ENCODE measurements at places on chromosomes 5 and 9. TPM values are rescaled to one million over a fixed set of nuclear protein-coding genes. Genes with fewer than 3 reads are reported as not detected.
A peak's percentile ranks its signal among the peaks of the same experiment; 100 is the strongest.

GARNL3 gene
- total RNA-seq: 11.5 TPM

TAF11L11 gene
- total RNA-seq: not detected

FAM174A gene
- total RNA-seq: 11.0 TPM

C5orf47 gene
- total RNA-seq: not detected

MELK gene
- total RNA-seq: 112 TPM

DDX4 gene
- not detected for total RNA-seq

SLC6A7 gene
- total RNA-seq: not detected

PFN3 gene
- not detected for total RNA-seq

CDC20B gene
- 0.08 TPM for total RNA-seq

PLPPR1 gene
- not detected for total RNA-seq

CER1 gene
- total RNA-seq: not detected

BARHL1 gene
- not detected for total RNA-seq

CAMK2A gene
- total RNA-seq: 0.51 TPM

ADAMTS19 gene
- not detected for total RNA-seq

DNA sequence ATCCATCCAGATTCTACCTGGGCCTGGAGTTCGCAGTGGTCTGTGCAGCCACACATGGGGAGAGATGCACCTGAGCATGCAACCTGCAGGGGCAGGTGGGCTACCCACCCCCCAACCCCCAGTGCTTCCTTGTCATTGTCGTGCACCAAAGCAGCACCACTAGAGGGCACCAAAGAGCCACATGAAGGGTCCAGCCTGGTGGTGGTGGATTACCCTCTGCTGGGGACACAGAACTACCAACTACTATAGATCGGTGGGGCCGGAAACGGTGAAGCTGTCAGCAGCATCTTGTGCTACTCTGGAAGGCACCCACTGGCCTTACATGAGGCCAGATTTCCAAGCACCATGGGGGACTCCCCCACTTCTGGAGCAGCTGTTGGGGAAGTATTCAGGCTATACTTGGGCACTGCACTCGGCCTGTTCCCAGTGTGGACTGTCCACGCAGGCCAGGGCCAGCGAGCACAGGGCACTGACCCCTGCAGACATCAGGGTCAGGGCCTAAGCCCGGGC, 60.2 kb upstream of the TBC1D2 start:
- no peak overlapping the region for H3K4me3 ChIP-seq
- no peaks in the 10 kb centered on the region for H3K4me1 ChIP-seq
- DNase-seq: peak; percentile 50

- H3K36me3 ChIP-seq: no peaks in the 10 kb centered on the region
- no peak for DNase-seq
- H3K4me1 ChIP-seq: peaks cover 73% of the 10 kb centered on the region
Measured at GRCh38 chr5:150625831-150626746, 14.4 kb upstream of the SYNPO start.

DNA sequence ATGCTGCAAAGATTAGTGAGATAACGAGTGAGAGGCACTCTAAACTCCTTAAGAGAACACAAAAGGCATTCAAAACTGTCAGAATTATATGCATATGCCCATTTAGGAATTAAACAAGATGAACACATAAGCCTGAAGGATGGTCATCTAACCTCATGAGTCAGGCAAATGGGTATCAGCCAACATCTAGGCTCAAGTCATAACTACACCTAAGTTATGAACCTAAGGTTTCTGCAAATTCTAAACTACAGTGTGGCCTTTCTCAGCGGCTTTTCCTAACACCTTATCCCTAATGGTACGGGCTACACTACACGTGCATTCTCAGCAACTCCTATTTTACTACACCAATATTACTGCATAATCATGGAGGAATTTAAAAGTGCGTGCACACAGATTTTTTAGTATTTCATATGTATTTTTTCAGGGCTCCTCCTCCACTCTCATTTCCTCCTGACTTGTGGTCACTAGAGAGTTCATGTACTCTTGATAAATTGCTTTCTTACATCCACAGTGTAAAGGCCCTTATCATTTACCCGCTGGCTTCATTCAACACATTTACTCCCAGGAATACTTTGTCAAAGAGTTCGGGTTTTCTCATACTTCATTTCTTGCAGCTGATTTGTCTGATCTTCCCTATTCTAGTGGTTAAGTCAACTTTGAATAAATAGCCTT, 316.5 kb downstream of the BNC2 start:
- no peak overlapping the region for H3K4me3 ChIP-seq
- no peaks in the 10 kb centered on the region for H3K27me3 ChIP-seq
- H3K36me3 ChIP-seq: no peaks in the 10 kb centered on the region
- H3K27ac ChIP-seq: no peak overlapping the region

DNA sequence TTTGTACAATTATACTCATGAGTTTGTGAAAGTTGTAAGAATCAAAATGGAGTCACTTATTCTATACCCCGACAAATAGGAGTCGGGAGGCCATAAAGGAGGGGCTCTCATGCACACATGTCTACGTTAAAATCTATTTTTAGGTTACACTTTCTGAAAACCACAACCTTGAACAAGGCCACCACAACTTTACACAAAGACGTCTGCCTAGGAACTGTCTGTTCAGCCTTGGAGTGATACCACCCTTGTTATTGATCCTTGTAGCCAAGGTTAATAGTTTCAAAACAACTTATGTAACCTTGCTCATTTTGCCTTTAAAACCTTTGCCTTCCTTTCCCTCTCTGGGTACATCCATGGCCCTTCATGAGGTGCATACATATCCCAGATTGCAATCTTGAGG, 4.1 kb upstream of the NDFIP1 start:
- no peaks in the 10 kb centered on the region for H3K36me3 ChIP-seq
- DNase-seq: no peak
- H3K4me3 ChIP-seq: no peak overlapping the region
- peaks cover 4% of the 10 kb centered on the region for H3K4me1 ChIP-seq
- H3K27me3 ChIP-seq: no peaks in the 10 kb centered on the region

GRCh38 chr5:41973887-41974286, 48.8 kb downstream of the FBXO4 start:
- no peaks in the 10 kb centered on the region for H3K36me3 ChIP-seq
- H3K4me1 ChIP-seq: no peaks in the 10 kb centered on the region
- no peak overlapping the region for H3K27ac ChIP-seq
- DNase-seq: no peak

DNA sequence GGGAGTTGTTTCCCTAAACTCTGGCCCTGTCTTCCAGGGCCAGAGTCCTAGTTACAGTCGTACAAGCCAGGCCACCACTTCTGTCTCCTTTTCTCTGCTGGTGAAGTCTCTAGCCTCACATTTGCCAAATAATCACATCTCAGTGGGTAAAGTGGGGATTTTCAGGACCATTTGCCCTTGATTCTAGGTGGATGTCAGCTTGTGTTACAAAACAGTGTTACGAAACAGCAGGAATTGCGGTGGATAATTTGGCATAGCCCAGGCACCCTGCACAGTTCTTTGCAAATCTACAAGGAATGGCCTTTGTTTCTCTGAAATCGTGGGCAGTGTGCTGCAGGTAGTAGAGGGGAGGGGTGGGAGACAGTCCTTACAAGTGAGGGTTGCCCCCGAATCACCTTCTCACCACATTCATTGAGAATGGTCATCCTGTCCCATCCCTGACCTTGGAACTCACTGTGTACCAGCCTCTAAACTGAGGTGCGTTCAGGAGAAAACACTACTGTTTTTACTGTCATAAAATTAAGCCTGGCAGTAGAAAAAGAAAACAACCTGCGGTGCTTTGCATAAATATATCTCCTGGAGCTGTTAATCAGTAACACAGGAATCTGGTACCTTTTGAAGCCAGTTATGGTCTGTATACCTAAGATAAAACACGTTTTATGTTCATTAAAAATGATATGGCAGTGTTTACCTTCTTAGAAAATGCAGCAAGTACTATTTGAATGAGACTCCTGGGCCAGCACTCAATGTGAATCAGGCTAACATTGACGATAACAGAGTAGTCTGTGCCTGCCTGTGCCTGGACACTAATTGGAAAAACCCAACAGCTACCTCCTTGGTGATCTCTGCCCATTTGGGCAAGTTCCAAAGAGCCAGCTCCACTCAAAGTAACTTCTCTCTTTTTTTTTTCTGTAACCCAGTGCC, 44.3 kb downstream of the CYSTM1 start:
- H3K27ac ChIP-seq: no peak overlapping the region
- no peak for DNase-seq
- no peak overlapping the region for H3K4me3 ChIP-seq
- H3K27me3 ChIP-seq: no peaks in the 10 kb centered on the region
- peaks cover 12% of the 10 kb centered on the region for H3K4me1 ChIP-seq
- H3K36me3 ChIP-seq: no peaks in the 10 kb centered on the region

DNA sequence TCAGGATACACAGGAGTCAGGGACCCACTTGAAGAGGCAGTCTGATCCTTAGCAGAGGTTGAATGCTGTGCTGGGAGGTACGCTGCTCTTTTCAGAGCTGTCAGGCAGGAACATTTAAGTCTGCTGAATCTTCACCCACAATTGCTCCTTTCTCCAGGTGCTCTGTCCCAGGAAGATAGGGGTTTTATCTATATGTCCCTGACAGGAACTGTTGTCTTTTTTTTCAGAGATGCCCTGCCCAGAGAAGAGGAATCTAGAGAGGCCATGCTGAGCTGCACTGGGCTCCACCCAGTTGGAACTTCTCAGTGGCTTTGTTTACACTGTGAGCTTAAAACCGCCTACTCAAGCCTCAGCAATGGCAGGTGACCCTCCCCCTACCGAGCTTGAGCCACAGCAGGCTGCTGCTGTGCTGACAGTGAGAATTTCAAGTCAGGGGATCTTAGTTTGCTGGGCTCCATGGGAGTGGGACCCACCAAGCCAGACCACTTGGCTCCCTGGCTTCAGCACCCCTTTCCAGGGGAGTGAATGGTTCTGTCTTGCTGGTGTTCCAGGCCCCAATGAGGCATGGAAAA, 169.0 kb downstream of the FBXL17 start:
- no peak overlapping the region for H3K4me3 ChIP-seq
- no peaks in the 10 kb centered on the region for H3K36me3 ChIP-seq
- H3K4me1 ChIP-seq: no peaks in the 10 kb centered on the region
- H3K27ac ChIP-seq: no peak overlapping the region
- DNase-seq: no peak
- H3K27me3 ChIP-seq: no peaks in the 10 kb centered on the region

- no peaks in the 10 kb centered on the region for H3K27me3 ChIP-seq
- H3K4me1 ChIP-seq: no peaks in the 10 kb centered on the region
- H3K27ac ChIP-seq: no peak overlapping the region
Measured at GRCh38 chr9:26326563-26326962, 566.0 kb downstream of the CAAP1 start.

- no peaks in the 10 kb centered on the region for H3K4me1 ChIP-seq
- H3K4me3 ChIP-seq: no peak overlapping the region
- no peaks in the 10 kb centered on the region for H3K27me3 ChIP-seq
- DNase-seq: no peak
Measured at GRCh38 chr9:3074247-3074646, 230.4 kb upstream of the PUM3 start.

DNA sequence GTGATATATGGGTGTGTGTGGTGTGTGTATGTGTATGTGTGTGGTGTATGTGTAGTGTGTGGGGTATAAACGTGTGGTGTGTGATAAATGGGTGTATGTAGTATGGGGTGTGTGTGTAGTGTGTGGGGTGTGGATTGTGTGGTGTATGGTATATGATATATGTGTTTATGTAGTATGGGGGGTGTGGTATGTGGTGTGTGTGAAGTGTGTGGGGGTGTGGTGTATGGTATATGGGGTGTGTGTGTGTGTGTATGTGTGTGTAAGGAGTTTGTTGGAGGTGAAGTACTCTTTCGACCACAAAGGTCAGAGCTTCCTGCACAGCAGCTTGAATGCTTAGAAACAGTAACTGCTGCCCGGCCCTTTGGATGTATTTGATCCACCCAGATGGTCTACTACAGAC, 145.2 kb upstream of the IQGAP2 start:
- H3K4me3 ChIP-seq: no peak overlapping the region
- DNase-seq: no peak
- H3K27me3 ChIP-seq: peaks cover 16% of the 10 kb centered on the region
- no peak overlapping the region for H3K27ac ChIP-seq
- H3K36me3 ChIP-seq: no peaks in the 10 kb centered on the region

GRCh38 chr9:136886610-136887597, 588 bp downstream of the TRAF2 start:
- no peak for DNase-seq
- peak overlapping the region; percentile 86 for H3K27ac ChIP-seq
- peaks cover 23% of the 10 kb centered on the region for H3K4me1 ChIP-seq

- no peak overlapping the region for H3K27ac ChIP-seq
- H3K4me3 ChIP-seq: no peak overlapping the region
- no peaks in the 10 kb centered on the region for H3K36me3 ChIP-seq
Measured at GRCh38 chr9:121240472-121241135, 27.4 kb upstream of the GSN start.

- H3K4me1 ChIP-seq: peaks cover 21% of the 10 kb centered on the region
- peak overlapping the region; percentile 62 for H3K4me3 ChIP-seq
- H3K27ac ChIP-seq: peak overlapping the region; percentile 66
- H3K27me3 ChIP-seq: no peaks in the 10 kb centered on the region
- no peak for DNase-seq
Measured at GRCh38 chr9:93132287-93132927, 1.6 kb downstream of the NINJ1 start.

DNA sequence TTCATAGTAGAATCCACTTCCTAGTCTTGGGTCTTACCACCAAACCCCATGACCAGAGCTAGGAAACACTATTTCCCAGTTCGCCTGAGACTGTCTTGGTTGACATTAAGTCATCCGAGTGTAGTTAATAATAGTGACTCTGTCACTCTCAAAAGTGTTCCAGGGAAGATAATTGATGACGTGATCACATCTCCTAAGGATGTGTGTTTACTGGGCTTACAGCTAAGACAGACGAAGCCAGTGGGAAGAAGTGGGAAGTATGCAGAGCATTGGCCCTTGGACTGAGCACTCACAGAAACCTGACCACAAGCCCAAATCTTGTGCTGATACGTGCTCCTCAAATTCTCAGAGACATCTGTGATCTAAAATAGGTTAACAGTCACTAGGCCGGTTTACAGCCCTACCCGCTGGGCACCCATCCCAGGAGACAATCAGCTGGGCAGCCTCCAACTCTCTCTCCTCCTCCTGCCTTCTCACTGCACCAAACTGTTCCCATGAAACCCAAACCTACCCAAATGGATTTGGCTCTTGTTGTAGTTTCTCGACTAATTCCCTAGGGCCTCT, 316.6 kb downstream of the TLE1 start:
- no peak overlapping the region for H3K4me3 ChIP-seq
- H3K27ac ChIP-seq: no peak overlapping the region
- DNase-seq: no peak
- no peaks in the 10 kb centered on the region for H3K4me1 ChIP-seq

DNA sequence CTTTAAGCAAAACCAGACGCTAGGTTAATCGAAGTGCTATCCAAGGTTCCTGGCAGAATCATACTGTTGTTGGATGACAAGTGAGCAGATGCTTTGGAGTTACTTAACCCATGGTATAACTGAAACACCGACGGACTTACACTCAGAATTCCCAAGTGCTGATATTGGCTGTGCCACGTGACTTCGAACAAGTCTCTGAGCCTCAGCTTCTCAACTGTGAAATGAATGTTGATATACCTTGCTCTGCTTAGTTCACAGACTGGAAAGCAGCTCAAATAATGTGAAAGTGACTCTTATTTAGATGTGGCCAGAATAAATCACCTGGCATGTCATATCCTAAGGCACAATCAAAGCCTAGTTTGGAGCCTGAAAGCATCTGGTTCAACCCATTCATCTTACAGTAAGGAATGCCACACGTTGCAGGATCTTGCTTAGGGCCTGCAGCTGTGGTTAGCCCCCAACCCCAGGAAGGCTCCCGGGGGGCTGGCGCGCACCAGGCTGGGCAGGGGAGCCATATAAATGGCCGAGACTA, 759 bp downstream of the GEMIN5 start:
- H3K4me1 ChIP-seq: peaks cover 17% of the 10 kb centered on the region
- DNase-seq: no peak
- H3K27ac ChIP-seq: peak overlapping the region; percentile 94
- H3K36me3 ChIP-seq: peaks cover 13% of the 10 kb centered on the region
